ENCODE measurements at places on chromosomes 3 and 15.

- DNase-seq = peak; percentile 39
These were observed 45.2 kb upstream of the BDH1 start for GRCh38 chr3:197600796-197601565.

DNA sequence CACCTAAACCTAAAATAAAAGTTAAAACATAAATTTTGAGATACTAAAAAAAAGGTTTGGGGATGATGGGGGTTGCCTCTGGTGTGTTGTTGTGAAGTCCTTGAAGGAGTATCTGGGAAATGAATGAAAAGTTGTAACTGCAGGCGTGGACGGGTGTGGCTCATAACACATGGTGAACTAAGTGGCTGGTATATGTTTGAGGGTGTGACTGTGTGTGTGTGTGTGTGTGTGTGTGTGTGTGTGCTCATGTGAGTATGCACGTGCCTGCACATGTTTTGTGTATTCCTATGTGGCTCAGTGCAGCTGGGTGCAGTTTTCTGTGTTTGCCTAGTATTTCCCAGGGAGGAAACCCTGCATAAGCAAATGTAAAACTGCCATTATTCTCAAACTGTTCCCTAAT, 229.9 kb upstream of the TRIM42 start:
- DNase-seq = no peak

- no peak for DNase-seq
These were observed 54.0 kb upstream of the CHMP2B start for GRCh38 chr3:87173071-87173470.

DNA sequence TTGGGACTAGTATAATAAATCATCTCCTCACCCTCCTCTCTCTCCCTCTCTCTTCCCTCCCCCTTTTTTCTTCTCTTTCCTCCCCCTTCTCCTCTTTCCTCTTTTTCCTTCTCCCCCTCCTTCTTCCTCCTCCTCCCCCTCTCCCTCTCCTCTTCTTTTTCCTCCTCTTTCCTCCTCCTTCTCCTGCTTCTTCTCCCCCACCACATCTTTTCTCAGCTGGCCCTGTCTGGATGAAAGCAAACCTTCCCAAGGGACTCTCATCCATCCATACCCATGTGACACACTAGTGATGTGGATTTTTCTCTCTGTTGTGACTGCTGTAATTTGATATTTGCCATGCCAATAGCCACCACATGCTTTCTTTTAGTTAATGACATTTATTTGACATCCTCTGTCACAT, 127.2 kb downstream of the EBLN2 start:
- no peak for DNase-seq

GRCh38 chr15:73374604-73375003, 5.8 kb upstream of the HCN4 start:
- DNase-seq = no peak

GRCh38 chr3:40869013-40869412, 330.3 kb upstream of the CTNNB1 start:
- DNase-seq = no peak

GRCh38 chr15:43086551-43086950, 19.3 kb downstream of the UBR1 start:
- DNase-seq = no peak

- DNase-seq = no peak
These were observed 31.9 kb downstream of the EHD4 start for GRCh38 chr15:41940441-41940857.

GRCh38 chr3:157913741-157914150, 192.5 kb downstream of the SHOX2 start:
- DNase-seq = no peak

- DNase-seq = no peak
These were observed 106.3 kb upstream of the IL12A start for GRCh38 chr3:159882367-159882766.

DNA sequence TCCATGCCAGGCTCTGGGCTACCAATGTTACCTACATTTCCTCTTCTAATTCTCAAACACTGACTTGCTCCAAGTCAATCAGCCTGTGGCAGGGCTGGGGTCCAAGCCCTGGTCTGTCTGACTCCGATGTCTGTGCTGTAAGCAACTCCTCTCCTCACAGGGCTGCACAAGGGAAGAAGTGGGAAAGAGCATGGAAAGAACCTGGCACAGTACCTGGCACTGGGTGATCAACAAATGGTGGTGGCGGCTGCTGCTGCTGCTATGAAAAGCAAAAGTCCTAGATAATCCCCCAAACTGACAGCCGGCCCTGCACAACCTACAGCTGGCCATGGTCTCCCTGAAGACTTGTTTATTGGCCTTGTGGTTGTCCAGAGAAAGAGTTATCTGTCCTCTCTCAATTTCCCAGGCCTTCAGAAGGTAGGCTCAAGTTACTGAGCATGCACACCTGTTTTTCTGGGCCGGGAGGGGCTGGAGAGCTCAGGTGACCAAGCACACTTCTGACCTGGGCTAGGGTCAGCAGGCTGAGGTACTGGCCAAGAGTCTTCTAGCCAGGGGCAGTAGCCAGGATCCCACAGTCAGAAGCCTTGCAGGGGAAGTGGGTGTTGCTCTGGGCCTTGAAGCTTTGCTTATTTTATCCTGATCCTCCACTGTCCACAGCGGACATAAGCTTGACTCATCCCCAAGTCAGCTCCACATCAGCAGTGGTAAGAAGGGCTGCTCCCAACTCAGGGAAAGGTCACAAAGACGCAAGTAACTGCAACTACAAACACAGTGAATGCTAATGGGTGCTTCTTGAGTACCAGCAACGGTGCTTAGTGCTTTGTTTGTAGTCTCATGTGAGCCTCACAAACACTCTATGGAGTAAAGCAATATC, 35.3 kb upstream of the KY start:
- DNase-seq = no peak

DNA sequence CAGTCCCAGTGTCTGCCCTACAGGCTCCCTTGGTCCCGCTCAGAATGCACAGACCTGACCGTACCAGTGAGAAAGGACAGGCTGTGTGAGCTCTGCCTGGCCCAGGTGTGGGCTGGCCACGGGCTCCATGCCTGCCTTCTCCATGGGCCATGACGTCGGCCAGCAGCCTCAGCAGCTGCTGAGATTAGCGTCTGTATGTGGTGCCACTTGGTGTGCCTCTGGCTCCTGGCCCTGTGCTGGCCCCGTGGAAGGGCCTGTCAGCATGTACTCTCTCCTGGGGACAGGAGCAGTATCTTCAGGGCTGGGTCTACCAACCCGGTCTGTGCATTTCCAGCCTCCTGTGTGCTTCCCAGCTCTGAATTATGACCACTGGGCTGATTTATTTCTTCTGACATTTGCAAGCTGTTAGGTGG, 25.7 kb downstream of the KLF13 start:
- no peak for DNase-seq

- no peak for DNase-seq
These were observed 4.8 kb upstream of the CSK start for GRCh38 chr15:74776821-74777768.

DNA sequence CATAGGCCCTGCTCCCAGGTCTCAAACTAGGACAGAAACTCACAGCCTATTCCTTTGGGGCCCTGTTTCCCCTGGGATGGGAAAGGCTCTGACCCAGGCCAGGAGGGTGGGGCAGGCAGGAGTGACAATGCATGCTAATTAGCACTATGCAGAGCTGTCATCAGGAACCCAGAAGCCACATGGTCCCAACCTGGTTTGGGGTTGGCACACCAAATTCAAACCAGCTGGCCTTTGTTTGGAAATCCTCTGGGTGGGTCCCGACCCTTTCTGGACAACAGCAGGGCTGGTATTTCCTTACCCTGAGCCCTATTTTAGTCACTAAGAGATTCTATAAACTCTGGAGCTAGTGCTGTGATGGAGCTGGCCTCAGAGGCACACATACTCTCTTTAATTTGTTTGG, 166.2 kb downstream of the LRTM1 start:
- DNase-seq = no peak

DNA sequence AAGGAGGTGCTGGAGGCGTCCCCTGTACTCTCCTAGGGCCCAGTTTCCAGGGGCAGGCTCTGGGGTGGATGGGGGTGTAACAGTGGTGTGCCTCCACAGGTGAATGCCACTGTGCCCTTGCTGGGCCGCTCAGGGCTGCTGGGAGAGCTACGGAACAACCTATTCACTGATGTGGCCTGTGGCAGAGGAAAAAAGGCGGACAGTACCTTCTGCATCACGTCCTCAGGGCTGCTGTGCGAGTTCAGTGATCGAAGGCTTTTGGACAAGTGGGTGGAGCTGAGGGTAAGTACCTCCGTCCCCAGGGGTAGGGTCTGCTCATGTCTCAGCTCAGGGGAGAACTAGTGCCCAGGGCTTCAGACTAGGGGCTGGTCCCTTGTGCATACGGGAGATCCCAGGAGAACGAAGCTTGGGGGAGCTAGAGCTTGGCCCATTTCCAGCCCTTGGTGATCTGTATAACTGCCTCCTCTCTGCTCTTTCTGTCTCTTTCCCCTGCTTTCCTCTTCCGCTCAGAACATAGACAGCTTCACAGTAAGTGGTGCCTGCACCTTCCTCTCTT, 15.0 kb upstream of the JMJD7 start:
- no peak for DNase-seq

- DNase-seq = no peak
These were observed 14.9 kb downstream of the ATXN7 start for GRCh38 chr3:63878394-63879060.

GRCh38 chr3:181906338-181906737, 194.6 kb downstream of the SOX2 start:
- no peak for DNase-seq

GRCh38 chr15:81227716-81228115, 31.0 kb downstream of the IL16 start:
- no peak for DNase-seq

GRCh38 chr15:94293411-94294402, 62.3 kb downstream of the MCTP2 start:
- DNase-seq = no peak

GRCh38 chr15:40343512-40343911, 2.8 kb upstream of the CCDC9B start:
- peak; percentile 97 for DNase-seq

GRCh38 chr3:113828600-113828999, 10.0 kb upstream of the GRAMD1C start:
- no peak for DNase-seq

DNA sequence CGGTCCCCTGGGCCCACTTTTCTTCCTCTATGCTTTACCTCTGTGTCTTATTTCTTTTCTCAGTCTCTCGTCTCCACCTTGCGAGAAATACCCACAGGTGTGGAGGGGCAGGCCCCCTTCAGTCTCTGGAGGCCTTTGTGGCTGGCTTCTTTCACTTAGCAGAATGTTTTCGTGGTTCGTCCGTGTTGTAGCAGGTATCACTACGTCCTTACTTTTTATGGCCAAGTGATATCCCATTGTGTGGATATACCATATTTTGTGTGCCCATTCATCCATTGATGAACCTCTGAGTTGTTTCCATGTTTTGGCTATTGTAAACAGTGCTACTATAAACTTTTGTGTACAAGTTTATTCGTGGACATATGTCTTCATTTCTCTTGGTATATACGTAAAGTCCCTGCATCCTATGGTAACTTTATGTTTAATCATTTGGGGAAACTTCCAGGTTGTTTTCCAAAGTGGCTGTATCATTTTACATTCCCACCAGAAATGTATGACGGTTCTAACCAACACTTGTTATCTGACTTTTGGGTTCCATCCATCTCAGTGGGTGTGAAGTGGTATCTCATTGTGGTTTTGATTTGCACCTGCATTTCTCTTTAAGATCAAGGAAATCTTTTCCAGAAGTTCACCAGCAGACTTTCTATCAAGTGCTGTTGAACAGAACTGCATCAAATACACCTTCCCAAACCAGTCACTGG, 5.6 kb downstream of the PIGZ start:
- no peak for DNase-seq

DNA sequence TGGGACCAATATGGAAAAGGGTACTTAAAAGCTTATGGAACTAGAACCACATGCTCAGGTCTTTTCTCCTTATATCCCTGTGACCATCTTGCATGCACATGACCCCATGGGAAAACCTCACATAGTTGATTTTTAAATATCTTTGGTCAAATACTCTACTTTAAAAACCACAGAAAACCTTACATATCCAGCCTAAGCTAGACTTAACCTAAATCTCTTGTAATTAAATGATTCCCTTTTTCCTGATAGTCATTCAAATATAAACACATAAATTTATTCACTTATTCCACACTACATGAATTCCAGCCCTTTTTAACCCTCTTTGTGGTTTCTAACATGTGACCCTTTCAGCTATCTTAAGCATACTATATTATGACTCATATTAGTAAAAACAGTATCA, 46.8 kb downstream of the DNAJC13 start:
- no peak for DNase-seq

DNA sequence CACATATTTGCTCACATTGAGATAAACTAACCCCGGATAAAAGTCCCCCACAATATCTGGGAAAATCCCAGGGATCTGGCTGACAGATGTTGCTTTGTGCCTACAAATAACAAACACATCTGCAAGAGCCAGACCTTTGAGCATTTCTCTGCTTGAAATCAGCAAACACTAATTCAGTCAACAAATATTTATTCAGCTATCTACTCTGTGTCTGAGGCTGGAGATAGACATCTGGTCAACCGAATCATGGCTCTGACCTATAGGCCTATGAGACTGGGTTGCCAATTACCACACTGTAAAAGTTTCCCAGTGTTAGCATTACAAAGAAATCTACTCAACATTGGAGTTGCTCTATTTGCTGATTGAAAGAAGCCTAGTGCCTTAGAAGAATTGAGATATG, 201.1 kb upstream of the CADPS start:
- DNase-seq = no peak

DNA sequence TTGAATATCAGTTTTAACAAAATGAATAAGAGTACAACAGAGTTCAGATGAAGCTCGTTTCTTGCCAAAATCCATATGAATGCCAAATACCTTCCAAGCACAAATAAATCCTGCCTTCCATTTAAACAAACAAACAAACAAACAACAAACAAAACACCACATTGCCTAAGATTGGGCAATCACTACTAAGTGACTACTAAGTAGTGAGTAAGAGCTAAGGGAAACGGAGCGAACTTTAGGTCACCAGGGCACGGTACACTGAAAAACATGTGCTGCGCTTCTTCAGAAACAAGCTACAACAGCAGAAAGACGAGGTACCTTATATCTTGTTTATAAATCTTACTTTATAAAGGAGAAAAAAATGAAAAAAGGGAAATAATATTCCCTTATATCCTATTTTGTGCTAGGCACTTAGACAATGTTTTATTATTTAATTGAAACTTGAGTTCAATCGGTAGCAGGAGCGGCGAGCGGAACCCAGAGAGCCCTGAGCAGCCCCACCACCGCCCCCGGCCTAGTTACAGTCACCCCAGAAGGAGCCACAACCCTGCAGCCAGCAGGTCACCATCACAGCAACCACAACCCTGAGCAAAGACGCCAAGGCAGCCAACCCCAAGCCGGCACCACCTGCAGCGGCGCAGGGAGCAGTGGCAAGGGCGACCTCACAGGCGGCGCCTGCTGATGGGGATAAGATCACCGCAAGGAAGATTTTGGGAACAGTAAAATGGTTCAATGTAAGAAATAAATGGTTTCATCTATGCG, 216.9 kb downstream of the ZBTB20 start:
- DNase-seq = no peak

Data from SJSA1 (cell line).